Lung microvascular endothelial cell (primary cell): ENCODE measurements at places on chromosomes 16 and 17.
A peak's percentile ranks its signal among the peaks of the same experiment; 100 is the strongest.

DNA sequence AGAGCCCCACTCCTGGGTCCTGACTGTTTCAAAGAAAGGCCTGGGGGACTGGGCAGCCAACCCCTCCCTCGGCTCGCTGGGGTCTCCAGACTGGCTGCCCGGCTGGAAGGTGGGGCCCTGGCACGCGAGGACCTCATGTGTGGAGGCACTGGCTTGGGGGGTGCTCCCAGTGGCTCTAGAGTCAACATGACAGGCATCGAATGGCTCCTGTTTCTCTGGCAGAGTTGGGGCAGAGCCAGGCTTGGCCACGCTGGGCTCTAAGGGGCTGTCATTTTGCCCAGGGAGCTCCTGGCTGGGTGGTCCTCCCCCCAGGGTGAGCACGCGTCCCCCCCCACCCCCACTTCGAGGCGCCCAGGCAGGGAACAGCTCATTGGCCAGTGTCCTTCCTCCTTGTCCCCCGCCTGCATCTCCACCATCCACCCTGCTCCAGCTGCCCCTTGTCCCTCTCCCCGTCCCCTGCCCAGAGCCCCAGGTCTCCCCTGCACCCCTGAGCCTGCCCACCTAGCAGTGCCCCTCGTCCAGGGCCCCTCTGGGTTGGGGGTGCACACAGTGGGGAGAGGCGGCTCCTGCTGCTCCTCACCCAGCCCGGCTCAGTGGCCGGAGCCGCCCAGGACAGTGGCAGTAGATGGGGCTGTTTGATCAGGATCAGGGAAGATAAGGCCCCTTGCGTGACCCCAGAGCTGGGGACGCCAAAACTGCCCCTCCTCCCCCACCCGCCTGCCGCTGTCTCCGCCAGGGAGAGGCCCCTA is 2.7 kb downstream of the GCGR start:
- no peak for DNase-seq

- DNase-seq = no peak
Observed at GRCh38 chr17:40841246-40841645, 18.8 kb upstream of the KRT10 start.

- no peak for DNase-seq
Observed at GRCh38 chr16:47927330-47927729, 228.5 kb downstream of the ABCC12 start.

DNA sequence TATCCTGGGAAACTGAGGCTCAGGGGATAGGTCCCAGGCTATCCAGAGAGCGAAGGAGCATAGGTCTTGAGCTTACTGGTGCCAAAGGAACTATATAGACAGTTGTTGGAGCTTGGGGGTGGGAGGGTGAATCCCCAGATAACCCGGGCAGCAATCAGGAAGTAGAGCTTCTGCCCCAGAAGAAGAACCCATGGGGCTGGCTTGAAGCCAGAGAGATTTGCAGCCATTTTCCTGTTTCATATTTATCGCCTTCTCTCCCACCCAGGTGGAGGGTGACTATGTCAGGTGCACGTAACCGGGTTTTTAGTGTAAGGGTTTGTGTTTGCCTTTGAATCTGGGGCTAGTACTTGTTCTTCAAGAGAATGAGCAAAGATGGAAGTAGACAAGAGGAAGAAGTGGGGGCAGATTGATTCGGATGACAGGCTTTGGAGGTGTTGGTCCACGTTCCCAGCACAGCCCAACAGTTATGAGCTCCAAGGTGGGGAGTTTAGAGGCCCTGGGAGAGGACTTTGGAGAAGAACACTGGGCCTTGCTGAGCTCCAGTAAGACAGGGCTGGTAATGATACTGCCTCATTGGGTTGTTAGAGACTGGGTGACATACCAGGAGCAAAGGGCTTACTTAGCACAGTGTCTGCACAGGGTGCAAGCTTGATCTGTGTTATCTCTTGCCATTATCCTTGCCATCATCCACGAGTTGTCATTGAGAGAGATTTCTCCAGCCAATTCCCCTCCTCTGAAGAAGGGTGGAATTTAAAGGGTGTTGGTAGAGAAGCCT is 145.6 kb downstream of the CCDC182 start:
- no peak for DNase-seq

DNA sequence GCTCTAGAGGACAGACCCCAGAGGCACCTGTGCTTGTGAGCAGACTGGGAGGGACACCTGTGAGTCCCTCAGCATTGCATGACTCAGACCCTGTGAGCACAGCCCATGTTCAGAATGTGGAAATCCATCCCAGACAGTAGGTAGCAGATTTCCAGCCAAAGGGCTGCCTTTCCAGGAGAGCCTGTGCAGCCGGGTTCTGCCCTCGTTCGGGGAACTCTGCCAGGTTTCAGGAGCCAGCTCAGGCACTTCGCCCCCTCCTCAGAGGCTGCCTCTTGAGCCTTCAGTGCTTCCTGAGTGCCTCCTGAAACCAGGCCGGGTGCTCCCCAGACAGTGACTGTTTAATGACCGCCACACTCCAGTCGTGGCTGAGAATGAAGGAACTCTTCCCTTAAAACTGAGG is 23.3 kb upstream of the SDR42E2 start:
- DNase-seq = no peak

- DNase-seq = no peak
Observed at GRCh38 chr16:85027958-85028684, 526 bp downstream of the KIAA0513 start.

DNA sequence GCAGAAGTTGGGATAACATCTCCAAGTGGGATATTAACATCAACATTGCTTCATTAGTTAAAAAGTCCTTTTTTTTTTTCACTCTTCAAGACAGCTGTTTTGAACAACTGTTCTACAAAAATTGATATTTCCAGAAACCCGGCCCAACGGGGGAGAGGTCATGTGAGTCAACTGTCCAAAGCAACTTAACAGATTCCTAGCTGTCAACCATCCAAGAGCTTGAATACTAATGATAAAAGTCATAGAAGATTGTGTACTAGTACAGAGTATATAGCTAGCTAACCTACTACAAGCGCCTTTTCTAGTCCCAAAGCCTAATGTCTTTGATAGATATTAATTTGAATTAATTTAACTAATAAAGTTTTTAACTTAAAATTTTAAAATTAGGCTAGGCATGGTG is 172.0 kb downstream of the CYB561 start:
- DNase-seq = peak; percentile 39

- no peak for DNase-seq
Observed at GRCh38 chr16:89821438-89822187, 5.2 kb upstream of the FANCA start.

GRCh38 chr16:28087675-28088300 is 24.3 kb upstream of the GSG1L start:
- DNase-seq = no peak

DNA sequence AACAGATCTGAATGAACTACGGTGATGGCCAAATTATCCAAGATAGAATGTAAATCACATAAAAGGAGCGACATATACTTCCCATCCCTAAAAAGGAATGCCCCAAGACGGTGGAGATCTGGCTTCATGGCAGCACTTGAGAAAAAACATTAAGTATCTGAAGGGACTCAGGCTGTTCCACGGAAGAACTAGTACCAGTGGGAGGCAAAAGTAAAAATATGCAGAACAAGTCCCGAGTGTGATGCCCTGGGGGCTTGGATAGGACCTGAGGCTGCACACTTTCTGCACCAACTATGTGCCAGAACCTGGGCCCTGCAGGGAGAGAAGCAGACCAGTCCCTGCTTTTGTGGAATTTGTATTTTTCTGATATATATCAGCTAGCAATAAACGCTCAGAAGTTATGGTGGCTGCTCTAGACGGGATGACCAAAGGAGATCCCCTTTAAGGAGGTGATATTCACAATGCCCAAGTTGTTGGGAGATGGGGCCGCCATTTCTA is 539 bp upstream of the CKLF start:
- DNase-seq = no peak

DNA sequence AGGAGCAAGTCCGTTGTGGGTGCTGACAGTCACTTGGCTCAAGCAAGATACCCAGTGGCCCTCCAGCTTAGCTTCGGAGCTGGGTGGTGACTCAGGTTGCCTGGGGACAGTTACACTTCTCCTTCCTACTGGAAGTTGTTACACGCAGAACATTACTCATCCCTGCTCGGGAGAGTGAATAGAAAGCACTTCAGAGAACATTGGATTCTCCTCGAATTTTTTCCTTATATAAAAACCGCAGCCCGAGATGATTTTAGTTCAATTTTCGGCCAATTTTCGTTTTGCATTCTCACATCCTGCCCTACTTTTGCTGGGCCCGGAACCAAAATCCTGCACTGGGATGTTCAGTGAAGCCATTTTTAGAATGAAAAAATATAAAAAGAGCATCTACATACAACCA is 99.7 kb downstream of the ELAC2 start:
- no peak for DNase-seq

DNA sequence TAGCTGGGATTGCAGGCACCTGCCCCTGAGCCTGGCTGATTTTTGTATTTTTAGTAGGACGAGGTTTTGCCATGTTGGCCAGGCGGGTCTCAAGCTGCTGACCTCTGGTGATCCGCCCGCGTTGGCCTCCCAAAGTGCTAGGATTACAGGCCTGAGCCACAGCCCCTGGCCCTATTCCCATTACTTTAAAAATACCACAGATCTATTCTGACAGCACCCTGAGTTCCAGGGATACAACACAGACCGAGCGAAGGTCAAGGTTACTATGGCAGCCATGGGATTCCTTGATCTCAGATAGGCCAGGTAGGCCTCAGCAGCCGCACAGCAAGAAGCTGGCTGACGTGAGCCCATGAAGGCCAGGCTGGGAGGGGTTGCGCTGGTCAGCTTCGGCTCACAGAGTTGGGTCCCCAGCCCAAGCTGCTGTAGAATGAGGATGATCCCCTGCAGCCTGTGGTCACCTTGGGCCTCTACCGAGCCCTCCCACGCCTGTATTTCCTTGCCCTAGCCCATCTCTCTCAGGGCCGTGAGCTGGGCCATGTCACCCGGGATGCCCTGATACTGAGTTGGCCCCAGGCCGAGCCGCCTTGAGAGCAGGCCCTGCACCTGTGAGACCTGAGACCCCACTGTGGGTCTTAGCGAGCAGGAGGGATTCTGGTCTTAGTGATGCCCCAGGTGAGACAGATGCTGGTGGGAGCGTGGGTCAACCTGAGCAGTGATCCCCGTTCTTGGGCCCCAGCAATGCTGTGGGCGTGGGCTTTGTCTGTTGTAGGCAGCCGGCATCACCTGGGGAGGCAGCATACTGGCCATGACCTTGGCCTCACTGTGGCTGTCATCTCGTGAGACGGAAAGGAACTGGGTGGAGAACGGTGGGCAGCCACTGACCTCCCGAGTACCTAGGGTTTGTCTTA is 16.9 kb upstream of the RNF213 start:
- DNase-seq = no peak

GRCh38 chr17:75442168-75443103 is 14.0 kb upstream of the TMEM94 start:
- DNase-seq = no peak

GRCh38 chr17:73096866-73097265 is 4.4 kb upstream of the SLC39A11 start:
- DNase-seq = no peak

- DNase-seq = no peak
Observed at GRCh38 chr16:88532434-88533241, 37.6 kb upstream of the ZC3H18 start.

GRCh38 chr17:35167666-35168065 is 20.0 kb downstream of the UNC45B start:
- no peak for DNase-seq

GRCh38 chr16:69201291-69201690 is 14.3 kb downstream of the SNTB2 start:
- DNase-seq = peak; percentile 22

GRCh38 chr17:45428931-45429338 is 3.7 kb downstream of the ARHGAP27 start:
- DNase-seq = no peak

GRCh38 chr17:13825526-13826040 is 223.9 kb upstream of the HS3ST3A1 start:
- DNase-seq = no peak

DNA sequence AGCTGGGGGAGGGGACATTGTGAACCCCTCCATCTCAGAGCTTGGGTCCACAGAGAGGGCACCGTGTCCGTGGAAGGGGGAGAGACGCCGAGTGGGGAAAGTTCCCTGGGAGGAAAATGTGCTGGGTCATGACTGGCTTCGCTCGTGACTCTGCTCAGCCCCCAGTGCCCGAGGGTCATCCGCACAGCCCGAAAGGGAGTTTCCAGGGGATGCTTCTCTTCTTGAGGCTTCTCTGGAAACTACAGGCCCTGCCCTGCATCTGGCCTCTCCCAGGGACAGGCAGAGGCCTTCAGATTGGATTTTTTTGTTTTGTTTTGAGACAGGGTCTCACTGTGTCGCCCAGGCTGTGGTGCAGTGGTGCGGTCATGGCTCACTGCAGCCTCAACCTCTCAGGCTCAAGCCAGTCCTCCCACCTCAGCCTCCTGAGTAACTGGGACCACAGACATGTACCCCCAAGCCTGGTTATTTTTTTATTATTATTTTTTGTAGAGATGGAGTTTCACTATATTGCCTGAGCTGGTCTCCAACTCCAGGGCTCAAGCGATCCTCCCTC is 9.8 kb upstream of the GSE1 start:
- no peak for DNase-seq

DNA sequence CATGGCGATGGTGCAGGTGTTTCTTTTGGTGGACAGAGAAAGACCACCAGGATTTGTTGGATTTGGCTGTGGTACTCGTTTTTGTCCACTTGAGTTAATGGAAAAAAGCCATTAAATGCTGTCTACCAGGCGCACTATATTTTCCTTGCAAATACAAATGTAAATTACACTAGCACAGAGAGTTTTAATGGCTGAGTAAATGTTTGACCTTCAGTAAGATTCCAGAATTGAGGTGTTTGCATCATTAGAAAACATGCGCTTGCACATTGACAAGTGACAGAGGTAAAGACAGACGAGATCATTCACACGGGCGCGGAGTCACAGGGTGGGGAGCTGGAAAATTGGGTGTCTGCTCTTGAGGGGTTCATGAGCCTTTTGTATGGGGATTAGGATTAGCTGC is 53.5 kb upstream of the AKTIP start:
- DNase-seq = no peak

GRCh38 chr16:49856672-49857330 is 889 bp upstream of the ZNF423 start:
- DNase-seq = peak; percentile 84

- peak; percentile 88 for DNase-seq
Observed at GRCh38 chr17:78497115-78497540, 80.1 kb downstream of the DNAH17 start.

GRCh38 chr17:41967141-41967920 is 736 bp downstream of the CNP start:
- peak; percentile 37 for DNase-seq

- no peak for DNase-seq
Observed at GRCh38 chr17:12342609-12343435, 322.1 kb downstream of the MAP2K4 start.
